ENCODE measurements at places on chromosomes 16 and 17.

GRCh38 chr17:2911755-2912111 is 115.5 kb downstream of the RAP1GAP2 start:
- no peak for DNase-seq

GRCh38 chr16:66364117-66364958 is 2.2 kb upstream of the CDH5 start:
- no peak for DNase-seq

- no peak for DNase-seq
These were observed 10.1 kb downstream of the KRT33A start for GRCh38 chr17:41340494-41340893.

DNA sequence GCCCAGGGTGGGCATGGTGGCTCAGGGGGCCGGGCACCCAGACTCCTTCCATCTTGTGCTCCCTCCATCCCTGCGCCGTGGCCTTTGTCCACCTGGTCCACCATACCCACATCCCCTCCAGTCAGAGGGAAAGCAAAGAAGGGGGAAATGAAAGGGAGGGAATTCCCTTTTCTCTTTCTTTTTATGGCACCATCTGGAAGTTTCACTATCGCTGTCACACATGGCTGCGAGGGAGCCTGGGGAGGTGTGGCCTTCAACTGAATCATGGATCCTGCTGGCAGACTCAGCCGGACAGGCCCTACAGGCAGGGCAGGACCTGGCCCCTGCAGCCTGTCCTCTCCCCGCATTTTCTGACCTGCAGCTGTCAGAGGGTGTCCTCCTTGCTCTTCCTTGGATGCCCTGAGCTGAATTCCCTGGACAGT is 6.2 kb downstream of the SLC12A3 start:
- no peak for DNase-seq

DNA sequence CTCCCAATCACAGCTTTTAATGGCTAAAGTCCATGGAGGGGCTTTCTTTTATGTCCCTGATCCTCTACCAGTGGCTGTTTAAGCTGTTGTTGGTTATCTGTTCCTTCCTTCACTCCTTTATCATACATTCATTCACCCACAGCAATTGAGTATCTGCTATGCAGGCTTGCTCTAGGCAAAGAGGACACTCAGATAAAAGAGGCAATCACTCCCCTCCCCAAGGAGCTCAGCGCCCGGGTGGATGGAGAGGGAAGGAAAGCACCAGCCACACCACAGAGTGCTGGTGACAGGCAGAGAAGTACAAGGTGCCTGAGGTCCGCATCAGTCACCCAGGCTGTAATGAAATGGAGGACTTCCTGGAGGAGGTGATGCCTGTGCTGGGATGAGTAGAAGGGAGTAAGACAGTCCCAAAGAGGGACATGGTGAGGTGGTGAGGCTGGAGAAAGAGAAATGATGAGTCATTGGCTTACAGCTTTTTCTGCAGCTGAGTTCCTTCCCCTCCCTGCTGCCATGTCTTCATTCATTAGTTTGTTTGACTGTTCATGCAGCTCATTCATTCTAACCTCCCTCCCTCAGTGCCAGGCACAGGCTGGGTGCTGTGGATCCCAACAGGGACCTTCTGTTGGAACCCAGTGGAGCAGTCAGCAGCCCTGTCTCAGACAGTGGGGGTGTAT is 12.8 kb upstream of the NGFR start:
- no peak for DNase-seq

DNA sequence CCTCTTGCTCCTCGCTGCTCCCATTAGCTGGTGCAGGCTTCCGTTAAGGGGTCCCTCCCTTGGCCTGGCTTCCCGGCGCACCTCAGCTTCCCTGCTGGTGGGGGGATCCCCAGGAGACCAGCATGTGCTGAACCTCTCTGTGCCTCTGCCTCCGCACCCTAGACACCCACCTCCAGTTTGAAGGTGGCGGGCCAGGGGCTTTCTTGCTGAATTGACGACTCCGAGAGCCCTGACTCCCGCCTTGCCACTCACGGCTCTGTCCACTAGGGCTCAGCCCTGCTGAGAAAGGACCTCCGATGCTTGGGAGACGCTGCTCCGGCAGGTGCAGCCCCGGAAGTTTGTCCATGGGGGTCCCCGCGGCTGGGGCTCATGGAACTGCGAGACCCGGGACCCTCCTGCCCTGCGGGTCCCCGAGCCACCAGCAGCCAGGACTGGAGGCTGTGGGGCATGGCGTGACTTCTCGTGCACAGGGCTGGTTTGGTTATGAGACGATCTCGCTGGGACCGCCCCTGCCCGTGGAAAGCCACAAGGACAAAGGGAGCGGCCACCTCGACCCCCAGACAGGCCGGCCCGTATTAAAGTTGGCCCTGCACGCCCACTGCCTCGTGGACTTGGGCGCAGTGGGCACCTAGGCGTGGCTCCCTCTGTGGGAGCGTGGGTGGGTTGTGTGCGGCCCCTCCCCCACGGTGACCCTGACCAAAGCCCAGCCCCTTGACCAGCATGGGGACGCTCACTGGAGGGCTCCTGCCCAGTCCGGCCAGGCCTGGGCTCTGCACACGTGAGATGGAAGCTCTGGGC is 8.1 kb downstream of the CHMP6 start:
- DNase-seq: no peak

DNA sequence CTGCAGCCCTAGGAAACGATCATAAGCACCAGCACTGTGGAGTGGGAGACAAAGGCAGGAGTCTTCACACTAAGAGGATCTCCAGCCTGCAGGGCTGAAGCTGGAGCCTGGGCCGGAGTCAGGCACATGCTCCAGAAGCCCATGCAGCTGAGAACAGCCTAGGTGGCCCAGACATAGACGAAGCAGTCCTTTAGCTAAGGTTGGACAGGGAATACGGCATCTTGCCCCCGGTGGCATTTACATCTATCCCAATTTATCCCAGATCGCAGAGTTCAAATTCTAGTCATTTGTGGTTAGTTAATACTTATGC is 13.9 kb downstream of the TSPOAP1 start:
- no peak for DNase-seq

GRCh38 chr17:3961564-3962047 is 2.6 kb downstream of the ATP2A3 start:
- no peak for DNase-seq

GRCh38 chr17:8792646-8793045 is 6.5 kb downstream of the MFSD6L start:
- no peak for DNase-seq
